ENCODE measurements at places on chromosomes 3 and 15. TPM values are rescaled to one million over a fixed set of nuclear protein-coding genes. Genes with fewer than 3 reads are reported as not detected.

The ARMC8 gene
- total RNA-seq = 29.8 TPM

The GOLGA8G gene
- total RNA-seq = 0.09 TPM

The DLL4 gene
- total RNA-seq = 0.10 TPM

The MYRIP gene
- 0.19 TPM for total RNA-seq

The DISP2 gene
- 1.8 TPM for total RNA-seq

The COL6A5 gene
- not detected for total RNA-seq

The CELSR3 gene
- total RNA-seq = 21.5 TPM

The COL7A1 gene
- total RNA-seq = 44.2 TPM

The NTRK3 gene
- not detected for total RNA-seq

Data from MCF 10A (cell line).